ENCODE measurements at places on chromosomes 16 and 17.

GRCh38 chr17:76540381-76541300 is 797 bp downstream of the PRCD start:
- DNase-seq = no peak

GRCh38 chr17:83086199-83086880 is 6.9 kb downstream of the METRNL start:
- no peak for DNase-seq

DNA sequence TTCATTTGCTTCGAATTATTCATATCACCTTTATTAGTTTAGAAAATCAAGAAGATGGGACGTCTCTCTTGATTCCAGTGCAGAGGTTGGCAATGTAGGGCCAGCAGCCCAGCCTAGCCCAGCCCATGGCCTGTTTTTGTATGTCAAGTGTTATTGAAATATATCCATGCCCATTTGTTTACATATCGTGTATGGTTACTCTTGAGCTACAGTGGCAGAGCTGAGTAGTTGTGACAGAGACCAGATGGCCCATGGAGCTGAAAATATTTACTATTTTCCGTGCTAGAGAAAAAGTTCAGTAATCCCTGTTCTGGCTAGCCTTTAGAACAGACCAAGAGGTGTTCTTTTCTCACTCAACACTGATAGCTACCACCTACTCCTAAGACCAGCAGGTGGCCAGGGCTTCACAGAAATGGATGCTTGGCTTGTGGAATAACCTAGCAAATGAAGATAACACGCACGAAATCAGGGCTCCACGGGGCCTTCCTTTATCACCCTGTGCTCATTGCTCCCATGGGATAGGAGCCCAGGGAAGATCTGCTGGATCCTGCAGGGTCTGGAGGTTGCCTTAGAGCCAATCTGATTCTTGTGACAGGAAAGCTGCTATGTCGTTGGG is 123.2 kb upstream of the ANKFN1 start:
- no peak for DNase-seq

DNA sequence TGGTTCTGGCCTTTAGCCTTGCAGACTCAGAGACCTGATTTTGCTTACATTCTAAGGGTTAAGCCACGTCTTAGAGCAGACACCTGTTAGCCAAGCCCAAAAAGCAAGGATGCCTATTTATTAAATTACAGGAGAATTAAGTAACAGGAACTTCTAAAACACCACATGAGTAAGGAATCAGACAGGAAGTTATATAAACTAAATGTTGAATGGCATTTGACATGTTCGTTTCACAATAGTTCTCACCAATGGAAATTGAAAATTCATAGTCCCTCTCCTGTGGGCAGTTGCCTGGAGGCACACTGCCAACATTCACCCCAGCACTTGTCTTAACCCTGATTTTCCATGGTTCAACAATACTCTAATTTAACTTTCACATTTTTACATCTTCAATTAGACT is 9.0 kb downstream of the KRTAP9-7 start:
- no peak for DNase-seq

- DNase-seq = no peak
Observed at GRCh38 chr17:81523402-81524038, 4.7 kb upstream of the FSCN2 start.

GRCh38 chr16:82363026-82363816 is 193.2 kb upstream of the MPHOSPH6 start:
- DNase-seq = no peak

Measured in HL-60 (cell line).